ENCODE measurements at places on chromosomes 6 and 20.

DNA sequence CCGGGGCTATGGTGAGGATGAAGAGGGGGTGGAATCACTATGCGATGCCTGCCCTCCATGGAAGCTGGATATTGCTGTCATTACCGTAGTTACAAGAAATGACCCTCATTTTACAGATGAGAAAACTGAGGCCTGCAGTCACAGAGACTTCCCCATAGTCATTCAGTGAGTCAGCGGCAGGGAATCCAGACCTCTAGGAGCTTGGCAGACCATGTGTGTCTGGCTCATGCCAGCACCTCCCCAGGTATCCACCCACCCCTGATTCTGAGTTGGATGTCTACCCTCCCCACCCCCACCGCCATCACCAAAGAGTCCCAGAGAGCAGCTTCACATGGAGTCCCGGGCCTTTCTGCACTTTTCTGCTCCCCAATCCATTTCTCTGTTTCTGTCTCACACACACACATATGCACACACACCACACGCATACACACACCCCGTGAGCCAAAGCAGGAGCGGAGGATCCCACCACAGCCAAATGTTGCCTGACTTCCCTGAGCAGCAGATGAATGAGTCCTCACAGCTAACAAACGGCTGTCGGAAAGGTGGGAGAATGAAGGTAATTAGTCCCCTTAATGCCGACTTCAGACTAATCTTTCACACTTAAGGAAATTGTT is 24.8 kb downstream of the CDH22 start:
- DNase-seq, result no peak

- no peak for DNase-seq
Measured at GRCh38 chr20:23258747-23259121, 91.9 kb upstream of the NXT1 start.

- no peak for DNase-seq
Measured at GRCh38 chr20:14632906-14633305, 295.5 kb upstream of the FLRT3 start.

DNA sequence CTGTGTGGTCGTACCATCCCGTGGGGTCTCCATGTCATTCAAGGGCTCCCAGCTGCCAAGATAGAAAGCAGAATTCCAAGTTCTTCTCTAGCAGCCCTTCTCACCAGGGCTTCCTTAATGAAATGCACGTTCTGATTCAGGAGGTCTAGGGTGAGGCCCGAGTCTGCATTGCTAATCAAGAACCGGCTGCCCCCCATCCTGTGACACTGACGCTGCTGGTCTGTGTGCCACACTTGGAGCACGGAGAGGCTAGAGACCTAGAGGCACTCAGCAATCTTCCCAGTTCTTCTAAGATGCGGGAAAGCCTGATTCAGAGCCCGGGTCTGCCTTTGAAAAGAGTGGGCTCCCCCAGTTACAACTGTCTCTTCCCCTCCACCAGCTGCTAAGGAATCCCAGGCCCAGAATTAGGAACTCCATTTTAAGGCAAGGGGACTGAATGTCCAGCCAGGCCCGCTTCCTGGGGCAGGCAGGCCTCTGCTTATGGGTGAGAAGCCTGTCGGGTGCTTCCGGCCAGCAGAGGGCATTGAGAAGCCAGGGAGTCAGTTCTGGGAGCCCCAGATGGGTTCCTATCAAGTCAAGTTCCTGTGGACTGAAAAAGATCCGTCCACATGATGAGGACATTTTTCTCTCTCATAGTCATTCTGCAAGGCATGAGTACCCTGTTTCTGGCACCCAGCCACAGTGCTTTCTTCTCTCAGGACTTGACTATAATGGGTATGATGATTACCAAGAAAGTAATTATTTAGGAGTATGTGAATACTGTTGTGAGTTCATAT is 69.8 kb upstream of the RIN2 start:
- peak; percentile 60 for DNase-seq

DNA sequence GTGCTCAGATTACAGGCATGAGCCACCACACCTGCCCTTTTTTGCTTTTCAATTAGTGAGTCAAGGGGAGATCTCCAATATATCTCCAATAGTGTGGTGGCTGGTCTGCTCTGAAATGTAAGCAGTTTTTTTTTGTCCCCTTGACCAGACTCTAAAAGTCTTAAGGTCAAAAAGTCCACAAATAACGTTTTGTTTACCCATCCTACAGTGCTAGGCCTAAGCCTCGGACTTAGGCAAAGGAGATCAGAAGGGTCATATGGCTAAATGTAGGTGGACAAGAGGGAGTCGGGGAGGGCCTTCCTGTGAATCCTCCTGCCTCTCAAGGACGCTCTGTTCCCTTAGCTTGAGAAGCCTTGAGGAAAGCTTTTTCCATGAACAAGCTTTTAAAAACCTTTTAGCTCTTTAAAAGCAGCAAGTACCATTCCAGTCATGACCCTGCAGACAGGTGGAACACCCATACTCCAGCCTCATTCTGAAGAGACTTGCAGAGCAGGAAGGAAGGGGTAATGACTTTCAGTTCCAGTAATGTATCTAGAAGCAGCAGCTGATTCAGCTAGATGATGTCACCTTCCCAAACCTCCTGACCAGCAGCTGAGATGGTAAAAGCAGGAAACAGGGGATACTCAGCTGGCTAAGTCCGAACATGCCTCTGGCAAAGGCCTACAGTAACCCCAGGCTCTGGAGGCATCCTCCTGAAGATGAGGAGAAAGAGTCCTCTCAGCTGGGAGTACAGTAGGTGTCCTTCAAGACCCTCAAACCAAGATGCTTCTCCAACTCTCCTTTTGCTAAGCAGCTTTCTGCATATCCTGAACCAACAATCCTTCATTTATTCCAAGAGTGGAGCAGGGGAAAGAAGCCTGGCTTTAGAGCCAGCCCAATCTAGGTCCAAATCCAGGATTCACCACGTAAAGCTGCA is 23.6 kb downstream of the BCL2L1 start:
- peak; percentile 86 for DNase-seq

All from tongue (tissue), 3 donors.